ENCODE measurements at places on chromosomes 3 and 15.
A peak's percentile ranks its signal among the peaks of the same experiment; 100 is the strongest.

- no peak for DNase-seq
Measured at GRCh38 chr3:73422571-73422970, 202.2 kb downstream of the PDZRN3 start.

- no peak for DNase-seq
Measured at GRCh38 chr3:142889212-142890014, 530 bp upstream of the PCOLCE2 start.

- no peak for DNase-seq
Measured at GRCh38 chr3:161866176-161866575, 369.6 kb downstream of the OTOL1 start.

GRCh38 chr3:107604057-107604822, 81.5 kb downstream of the BBX start:
- DNase-seq, result peak; percentile 13

- no peak for DNase-seq
Measured at GRCh38 chr3:156847752-156848448, 21.7 kb downstream of the LEKR1 start.

DNA sequence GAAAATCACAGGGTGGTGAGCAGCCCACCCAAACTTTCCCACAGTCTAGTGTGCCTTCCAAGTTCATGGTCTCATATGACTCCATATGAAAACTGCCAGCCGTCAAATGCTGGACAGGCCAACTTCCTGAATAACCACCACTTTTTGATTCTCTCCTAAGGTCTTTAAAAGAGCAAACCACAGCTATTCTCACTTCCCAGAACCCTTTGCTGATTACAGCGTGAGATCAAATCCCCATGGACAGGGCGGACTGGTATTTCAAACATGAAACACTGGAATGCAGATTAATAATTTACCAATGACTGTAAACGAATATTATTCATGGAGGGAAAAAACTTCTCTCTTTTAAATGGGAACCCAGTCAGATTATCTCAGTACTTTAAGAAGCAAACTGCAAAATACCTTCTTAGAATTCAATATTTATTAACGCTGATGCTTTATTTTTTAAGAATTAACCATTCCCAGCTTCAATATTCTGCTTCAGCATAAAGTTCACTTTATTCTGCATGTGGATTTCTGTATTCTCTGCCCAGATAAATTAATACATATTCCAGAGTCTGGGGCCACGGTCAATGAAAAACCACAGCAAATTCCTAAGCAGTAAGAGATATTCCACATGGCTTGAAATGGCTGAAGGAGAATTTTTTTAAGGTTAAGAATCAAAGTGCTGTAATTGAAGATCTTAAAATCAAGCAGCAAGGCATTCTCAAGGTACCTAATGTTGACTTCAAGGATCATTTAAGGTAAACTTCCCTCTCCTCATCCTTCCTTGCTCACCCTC, 42.9 kb downstream of the MYO1E start:
- DNase-seq, result no peak

DNA sequence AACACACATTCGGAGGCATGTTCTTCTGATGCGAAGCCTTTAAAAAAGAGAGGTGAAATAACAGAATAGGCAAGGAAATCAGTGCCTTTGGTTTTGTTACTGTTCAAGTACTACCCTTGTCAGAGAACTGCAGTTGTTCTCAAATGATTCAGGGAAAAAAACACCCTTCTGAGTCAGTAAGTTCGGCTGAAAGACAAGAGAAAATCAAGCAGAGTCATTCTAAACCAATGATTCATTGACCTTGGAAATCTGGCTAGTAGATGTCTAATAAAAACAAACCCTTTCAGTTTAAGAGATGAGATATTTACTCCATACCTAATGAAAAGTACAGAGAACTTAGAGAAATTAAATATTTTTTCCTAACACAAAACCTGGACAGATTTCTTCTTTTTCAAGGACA, 72.7 kb upstream of the ABI3BP start:
- DNase-seq, result peak; percentile 37

DNA sequence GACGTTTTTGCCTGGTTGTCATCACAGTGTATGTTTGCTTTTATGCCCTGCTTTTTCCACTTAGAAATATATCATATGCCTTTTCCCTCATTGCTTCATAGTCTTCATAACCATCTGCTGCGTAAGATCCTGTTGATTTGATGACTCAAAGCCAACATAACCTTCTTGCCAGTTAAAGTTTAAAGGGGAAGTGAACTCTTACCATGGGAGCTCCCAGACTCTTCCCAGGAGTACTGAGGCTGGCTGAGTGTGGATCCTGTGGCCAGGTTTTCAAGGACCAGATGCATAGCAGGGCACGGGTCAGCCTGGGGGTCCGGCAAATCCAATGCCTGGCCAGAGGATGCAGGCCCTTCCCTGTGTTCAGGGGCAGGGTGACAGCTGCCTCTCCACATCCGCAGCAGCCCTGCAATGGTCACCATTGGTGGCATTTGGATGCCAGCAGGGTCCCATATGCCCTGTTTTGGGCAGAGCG, 42.0 kb upstream of the SACM1L start:
- peak; percentile 43 for DNase-seq

- no peak for DNase-seq
Measured at GRCh38 chr3:125001557-125002413, 54.0 kb downstream of the HEG1 start.

- no peak for DNase-seq
Measured at GRCh38 chr15:66815318-66815717, 113.3 kb downstream of the SMAD6 start.

DNA sequence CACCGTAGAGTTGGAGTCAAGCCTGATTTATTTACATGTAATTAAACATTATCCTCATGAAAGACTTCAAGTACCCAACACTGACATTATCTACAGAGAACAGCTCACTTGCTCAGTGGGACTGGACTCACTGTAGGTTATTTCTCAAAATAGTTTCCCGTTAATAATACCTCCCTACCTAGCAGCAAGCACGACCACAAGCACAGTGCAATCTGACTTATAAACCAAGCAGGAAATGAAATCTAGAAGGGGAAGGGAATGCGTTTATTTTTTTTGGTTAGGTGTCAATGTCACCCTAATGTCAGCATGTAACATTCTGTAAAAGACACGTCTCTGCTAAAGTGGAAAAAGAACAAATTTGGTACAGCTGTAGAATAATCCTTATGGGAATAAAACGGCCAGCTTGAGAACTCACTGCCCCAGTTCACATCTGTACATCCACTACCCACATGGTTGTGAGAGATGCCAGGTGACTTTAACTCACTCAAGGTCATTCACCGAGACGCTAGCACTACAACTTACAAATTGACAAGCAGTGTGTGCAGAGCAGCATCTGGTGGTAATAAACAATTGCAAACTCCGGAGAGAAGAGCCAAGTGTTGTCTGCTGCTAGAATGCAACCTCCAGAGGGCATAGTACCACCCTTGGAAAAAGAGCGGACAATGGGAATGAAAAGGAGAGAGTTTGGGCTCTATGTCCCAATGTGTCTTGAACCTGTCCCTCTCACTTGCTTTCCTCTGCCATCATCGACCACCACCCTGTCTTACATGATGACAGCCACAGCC, 242.5 kb downstream of the CADPS start:
- no peak for DNase-seq

- no peak for DNase-seq
Measured at GRCh38 chr15:45616901-45617323, 17.9 kb upstream of the SQOR start.

DNA sequence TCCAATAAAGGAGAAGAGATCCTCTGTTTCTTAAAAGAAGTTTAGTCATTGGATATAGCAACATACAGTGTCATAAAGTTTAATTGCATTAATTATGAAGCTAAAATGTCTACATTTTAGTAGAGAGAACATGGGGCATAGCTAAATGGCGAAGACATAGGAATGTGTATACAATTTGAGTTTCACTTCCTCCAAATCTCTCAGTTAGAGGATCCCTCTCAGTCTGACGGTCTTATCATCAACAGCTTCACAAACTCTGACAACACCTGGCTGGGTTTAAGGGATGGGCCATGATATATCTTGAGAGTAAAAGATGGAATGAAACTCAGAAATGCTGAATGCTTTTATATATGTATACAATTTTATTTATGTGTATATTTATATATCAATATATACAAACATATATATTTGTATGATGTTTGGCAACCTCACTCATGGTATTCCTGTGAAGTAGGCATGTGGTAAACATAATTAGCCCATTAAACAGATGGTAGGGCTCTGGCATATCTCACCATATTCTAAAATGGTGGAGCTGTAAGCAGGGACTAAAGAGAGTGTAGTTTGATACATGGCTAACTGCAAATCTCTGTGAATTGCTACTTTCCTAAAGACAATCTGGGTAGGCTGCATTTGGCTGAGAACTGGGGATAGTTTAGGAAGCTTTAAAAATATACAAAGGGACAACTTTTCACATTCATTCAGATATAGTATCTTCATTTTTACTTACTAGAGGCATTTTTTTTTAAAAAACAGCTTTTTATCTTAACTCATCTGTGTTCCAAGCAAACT, 111.6 kb downstream of the TIGIT start:
- no peak for DNase-seq

DNA sequence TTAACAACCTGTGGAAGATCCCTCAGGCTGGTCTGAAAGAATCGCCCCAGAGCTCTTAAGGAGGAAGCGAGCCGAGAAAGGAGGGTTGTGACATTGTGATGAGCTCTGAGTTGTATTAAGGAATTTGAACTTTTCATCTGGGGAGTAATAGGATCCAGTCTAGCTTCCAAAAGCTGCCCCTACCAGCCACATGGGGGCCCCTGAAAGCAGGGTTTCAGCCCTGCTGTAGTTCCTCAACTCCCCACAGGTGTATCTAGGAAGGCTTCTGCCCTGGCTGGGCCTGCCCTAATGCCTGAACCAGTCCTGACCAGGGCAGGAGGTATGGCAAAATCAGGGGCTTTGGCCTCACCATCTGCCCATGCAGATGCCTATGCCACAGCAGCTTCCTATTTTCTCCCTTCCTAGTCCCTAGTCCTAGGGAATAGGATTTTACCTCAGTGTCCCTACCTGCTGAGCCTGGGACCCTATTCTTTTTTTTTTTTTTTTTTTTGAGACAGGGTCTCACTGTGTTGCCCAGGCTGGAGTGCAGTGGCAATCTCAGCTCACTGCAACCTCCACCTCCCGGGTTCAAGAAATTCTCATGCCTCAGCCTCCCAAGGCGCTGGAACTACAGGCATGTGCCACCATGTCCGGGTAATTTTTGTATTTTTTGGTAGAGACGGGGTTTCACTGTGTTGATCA, 5.0 kb upstream of the AP3S2 start:
- DNase-seq, result peak; percentile 66

GRCh38 chr3:182214416-182214815, 502.7 kb downstream of the SOX2 start:
- DNase-seq, result no peak

GRCh38 chr3:186342197-186342596, 19.8 kb downstream of the DGKG start:
- no peak for DNase-seq

DNA sequence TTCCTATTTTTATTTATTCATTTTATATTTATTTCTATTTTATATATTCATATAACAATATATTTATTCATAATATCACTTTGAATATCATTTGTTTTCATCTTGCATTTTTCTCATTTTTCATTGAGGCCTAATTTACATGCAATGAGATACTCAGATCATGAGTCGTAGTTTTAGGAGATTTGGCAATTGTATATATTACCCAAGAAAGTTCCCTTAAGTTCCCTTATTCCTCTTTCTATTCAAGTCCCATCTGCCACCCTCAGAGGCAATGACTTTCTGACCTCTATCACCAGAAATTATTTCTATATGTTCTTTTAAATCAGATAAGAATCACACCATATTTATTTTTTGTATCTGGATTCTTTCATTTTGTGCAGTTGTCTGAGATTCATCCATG, 329.1 kb upstream of the TPRG1 start:
- no peak for DNase-seq

DNA sequence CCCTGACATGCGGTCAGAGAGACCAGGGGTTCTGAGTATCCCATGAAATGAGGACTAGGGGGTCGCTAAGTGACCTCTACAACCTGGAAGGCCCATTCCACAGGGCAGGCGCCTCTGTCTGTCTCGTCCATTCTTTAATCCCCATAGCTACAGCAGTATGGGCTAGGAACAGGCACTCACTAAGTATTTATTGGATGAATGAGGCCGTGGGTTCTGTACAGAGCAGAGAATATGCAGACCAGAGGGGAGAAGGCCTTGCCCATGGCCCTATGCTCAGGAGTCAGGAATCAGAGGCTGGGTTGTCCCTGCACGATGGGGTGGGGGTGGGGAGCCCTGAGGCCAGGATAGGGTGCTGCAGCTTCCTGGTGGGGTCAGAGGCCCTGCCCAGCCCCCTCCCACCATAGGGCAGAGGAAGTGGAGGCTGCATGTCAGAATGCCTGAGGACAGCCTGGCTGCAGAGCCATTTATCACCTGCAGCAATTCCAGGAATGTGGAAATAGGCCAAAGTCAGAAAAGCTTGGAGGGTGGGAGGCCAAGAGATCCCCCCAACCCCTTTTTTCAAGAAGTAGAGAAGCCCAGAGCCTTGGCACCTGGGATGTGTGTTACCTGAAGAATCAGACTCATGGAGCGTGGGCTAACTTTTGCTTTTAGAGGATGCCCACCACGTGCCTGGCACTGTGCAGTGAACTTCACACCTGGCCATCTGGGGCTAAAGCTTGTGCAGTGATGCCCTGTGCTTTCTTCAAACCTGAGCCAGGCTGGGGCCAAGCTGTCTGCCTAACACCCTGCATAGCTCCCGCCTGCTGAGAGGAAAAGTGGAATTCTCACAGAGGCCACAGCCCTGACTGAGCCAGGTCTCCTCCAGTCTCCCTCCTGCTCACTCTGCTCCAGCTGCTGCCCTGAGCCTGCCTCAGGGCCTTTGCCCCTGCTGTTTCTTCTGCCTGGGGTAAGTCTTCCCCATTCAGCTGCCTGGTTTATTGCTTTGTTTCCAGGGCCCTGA, 109.4 kb downstream of the WNT7A start:
- DNase-seq, result peak; percentile 15

GRCh38 chr3:12970684-12971083, 102.5 kb downstream of the IQSEC1 start:
- no peak for DNase-seq

DNA sequence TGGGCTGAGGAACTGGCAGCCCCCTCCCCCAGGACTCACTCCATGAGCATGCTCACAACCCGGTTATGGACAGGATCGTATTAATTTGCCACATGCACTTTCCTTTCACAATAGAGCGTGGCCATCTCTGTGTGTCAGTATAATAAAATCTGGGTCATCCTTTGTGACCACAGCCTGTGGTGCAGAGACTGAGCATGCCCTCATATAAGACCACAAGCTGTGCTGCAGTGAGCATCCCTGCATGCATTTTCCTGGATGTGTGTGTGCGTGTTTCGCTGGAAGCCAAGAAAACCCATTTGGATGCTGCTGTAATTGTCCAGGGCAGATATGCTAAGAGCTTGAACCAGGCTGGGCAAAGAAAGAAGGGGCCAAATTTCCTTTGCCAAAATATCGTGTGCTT, 39.7 kb downstream of the CYP11A1 start:
- DNase-seq, result no peak

DNA sequence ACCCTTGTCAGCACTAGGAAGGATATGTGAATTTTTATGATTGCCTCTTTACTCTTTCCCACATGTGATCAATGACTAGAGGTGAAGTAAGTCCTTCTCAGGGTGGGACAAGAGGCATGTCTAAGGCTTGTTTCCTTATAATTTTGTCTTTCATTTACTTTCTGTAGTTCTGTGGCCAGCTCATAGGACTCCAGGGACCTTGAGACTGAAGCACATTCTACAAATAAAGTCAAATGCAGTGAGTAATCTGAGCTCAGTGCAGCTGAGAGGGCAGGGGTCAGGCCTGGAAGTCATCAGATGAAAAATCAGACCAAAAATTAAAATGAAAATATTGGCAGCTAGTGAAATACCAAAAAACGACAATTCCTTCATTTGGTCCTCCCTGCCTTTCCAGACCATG, 424.7 kb upstream of the THBS1 start:
- DNase-seq, result no peak

- no peak for DNase-seq
Measured at GRCh38 chr3:9791790-9792404, 376 bp downstream of the TADA3 start.

Data from OCI-M1 (cell line).